ENCODE measurements at places on chromosomes 3 and 15. TPM values are rescaled to one million over a fixed set of nuclear protein-coding genes. Genes with fewer than 3 reads are reported as not detected.

The XXYLT1 gene
- total RNA-seq: 26.1 TPM

The POLQ gene
- 0.09 TPM for total RNA-seq

The GOLGA8H gene
- total RNA-seq: not detected

The KLF15 gene
- 28.6 TPM for total RNA-seq

The SLC22A13 gene
- total RNA-seq: not detected

The TM4SF18 gene
- under 0.01 TPM for total RNA-seq

The CCR1 gene
- total RNA-seq: not detected

The TM2D3 gene
- total RNA-seq: 35.5 TPM

The PATL2 gene
- not detected for total RNA-seq

Measured in pericardium fibroblast (primary cell).